ENCODE measurements at places on chromosomes 1 and 21. TPM values are rescaled to one million over a fixed set of nuclear protein-coding genes. Genes with fewer than 3 reads are reported as not detected.

WDR3 gene
- 9.1 TPM for total RNA-seq

FAM177B gene
- not detected for total RNA-seq

RPE65 gene
- not detected for total RNA-seq

PLA2G2C gene
- not detected for total RNA-seq

OLIG2 gene
- total RNA-seq, result not detected

TCHH gene
- total RNA-seq, result not detected

FAM229A gene
- 1.8 TPM for total RNA-seq

NUP210L gene
- total RNA-seq, result under 0.01 TPM

GIPC2 gene
- total RNA-seq, result 0.36 TPM

CHI3L1 gene
- 932 TPM for total RNA-seq

NPL gene
- total RNA-seq, result 2.5 TPM

CDK18 gene
- 0.72 TPM for total RNA-seq

SLC35F3 gene
- total RNA-seq, result not detected

VASH2 gene
- 2.1 TPM for total RNA-seq

SLAMF8 gene
- 0.36 TPM for total RNA-seq

TBX15 gene
- 38.0 TPM for total RNA-seq

KCNJ6 gene
- total RNA-seq, result 0.36 TPM

SKI gene
- 48.9 TPM for total RNA-seq

DPH2 gene
- 10.3 TPM for total RNA-seq

LCE1D gene
- not detected for total RNA-seq

CD55 gene
- total RNA-seq, result 5.6 TPM

C1QTNF12 gene
- 0.36 TPM for total RNA-seq

FMOD gene
- 5.9 TPM for total RNA-seq

TFF1 gene
- total RNA-seq, result not detected

DNAJC28 gene
- total RNA-seq, result 4.0 TPM

Measured in osteoblast (primary cell).